ENCODE measurements at places on chromosomes 2 and 18.

GRCh38 chr2:146748046-146748445 lies 1096.8 kb upstream of the ACVR2A start:
- DNase-seq = no peak

DNA sequence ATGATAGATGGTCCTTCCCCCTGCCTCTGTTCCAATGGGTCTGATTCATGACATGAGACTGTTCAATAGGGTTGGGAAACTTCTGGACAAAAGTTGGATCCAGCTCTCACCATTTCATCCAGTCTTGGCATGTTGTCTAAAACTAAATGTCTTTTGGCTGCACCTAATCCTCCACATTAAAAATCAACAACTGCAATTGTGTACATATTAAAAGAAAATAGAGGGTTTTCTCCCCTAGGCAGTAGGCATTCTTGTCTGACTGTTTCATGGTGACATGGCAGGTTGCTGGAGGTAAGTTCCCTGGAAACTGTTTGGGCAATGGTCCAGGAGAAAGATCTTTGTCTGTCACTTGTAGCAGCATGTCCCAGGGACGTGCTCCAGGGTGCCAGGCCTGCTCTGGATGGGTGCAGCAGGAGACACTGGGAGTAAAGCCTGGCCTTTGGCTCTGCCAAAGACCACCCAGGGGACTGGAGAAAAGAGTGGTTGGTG lies 135.8 kb downstream of the TCF4 start:
- no peak for DNase-seq

- DNase-seq = no peak
Observed at GRCh38 chr2:69637923-69638322, 5.6 kb downstream of the AAK1 start.

DNA sequence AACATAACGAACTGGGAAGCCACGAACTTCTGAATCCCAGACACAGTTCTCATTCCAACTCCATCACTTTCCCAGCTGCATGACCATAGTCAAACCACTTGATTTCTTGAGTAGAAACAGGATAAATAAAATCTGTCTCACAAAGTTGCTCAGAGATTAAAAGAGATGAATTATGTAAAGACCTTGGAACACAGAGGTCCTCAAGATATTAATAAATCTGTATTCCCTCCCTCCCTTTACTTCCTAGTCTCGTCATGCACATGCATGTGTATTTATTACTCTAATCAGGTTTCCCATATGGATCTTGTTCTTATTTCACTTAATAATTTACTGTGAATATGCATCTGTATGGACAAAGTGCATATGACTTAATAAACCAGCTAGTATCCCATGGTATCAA lies 21.1 kb upstream of the CSRNP3 start:
- DNase-seq = no peak

DNA sequence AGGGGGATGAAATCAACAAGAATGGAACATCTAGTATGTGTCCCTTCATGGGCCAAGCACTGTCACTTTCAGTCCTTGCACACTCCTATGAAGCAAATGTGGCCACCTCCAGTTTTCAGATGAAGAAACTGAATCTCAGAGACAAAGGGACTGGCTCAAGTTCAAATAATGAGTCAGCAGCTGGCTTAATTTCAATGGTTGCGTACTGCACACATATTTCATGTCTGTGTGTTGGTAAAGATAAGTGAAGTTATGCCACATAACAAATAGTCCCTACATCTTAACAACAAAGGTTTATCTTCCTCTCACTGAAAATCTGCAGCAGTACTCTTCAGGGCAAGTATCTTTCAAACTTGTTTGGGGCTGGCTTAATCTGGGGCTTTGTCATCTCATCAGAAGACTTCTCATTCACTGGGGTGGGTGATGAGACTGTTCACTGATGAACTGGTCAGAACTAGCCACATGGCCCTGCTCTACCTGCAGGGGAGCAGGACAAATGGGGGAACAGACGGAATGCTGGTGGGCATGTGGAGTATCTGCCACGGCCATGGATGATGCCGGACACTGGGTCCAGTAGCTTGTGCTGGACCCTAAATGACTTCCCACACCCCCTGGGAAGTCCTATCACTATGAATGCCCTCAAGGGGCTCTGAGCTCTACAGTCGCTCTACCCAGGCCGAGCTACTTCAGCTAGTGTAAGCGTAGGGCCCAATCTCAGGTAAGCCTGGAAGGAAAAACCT lies 263.2 kb downstream of the CYP26B1 start:
- peak; percentile 44 for DNase-seq

GRCh38 chr2:215698566-215698965 lies 262.7 kb upstream of the FN1 start:
- DNase-seq = peak; percentile 100

DNA sequence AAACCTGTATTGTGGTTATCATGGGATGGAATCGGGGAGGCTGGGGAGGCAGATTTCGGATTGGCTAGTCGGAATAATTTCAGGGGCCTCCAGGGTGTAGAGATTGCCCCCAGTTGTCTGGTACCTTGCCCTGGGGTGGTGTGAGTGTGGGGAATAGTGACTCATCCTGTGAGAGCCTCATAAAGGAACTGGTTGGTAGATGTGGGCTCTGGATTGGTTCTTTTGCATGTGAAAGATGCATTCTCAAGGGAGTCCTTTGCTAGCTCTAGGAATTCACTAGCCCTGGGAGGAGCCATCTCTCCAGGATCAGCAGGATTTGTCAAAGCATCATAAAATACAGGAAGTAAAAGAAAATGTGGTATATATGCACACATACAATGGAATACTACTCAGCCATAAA lies 331.6 kb downstream of the SETBP1 start:
- no peak for DNase-seq

DNA sequence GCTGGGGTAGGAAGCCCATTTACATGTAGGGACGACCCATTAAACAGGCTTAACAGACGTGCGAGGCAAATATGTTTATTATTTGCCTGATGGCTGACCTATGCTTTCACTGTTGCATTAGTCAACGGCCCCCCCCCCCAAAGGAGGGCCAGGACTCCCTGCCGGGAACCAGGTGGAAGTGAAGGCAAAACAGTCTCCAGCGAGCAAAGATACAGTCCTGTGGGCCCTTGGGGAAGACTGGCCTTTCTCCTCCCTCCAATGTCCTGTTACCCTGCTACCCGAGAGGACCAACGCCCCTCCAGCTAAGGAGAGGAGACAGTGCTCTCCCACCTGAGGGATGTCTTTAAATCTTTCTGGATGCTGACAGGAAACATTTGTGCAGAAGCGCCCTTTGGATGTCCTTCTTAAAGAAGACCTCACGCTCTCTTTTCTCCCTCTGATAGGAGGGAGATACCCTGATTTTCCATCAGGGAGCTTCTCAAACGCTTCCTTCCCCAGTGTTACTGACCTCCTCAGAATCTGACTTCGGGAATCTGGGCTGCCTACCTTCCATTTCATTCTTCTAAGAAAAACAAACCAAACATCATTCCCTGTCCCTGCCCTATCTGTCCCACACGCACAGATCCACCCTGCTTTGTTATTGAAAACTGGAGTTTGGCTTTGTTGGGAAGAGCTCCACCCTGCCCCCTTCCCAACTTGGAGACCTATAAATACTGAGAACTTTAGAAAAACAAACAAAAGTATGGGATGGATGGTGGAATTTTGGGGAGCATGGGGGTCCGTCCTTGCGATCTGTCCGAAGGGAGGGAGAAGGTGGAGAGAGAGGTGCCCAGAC lies 135.9 kb upstream of the SIX3 start:
- no peak for DNase-seq

DNA sequence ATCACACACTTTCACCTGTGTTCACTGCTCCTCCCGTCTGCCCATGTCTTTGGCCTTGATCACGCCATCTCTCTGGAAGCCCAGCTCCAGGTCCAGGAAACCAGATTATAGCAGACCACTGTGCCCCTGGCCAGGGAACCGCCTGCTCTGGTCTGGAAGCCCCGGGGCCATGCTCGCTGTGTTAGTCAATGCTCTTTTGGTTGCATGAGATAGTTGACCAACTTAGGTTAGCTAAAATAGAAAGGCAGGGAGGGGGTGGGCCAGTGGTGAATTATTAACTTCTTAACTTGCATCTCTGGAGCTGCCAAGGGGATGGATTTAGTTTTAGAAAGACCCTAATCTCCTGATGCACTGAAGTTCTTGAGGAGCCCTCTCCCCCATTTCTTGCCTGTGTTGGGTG lies 232.7 kb downstream of the AGAP1 start:
- no peak for DNase-seq

- DNase-seq = no peak
Observed at GRCh38 chr18:38076346-38077070, 510.9 kb upstream of the CELF4 start.

DNA sequence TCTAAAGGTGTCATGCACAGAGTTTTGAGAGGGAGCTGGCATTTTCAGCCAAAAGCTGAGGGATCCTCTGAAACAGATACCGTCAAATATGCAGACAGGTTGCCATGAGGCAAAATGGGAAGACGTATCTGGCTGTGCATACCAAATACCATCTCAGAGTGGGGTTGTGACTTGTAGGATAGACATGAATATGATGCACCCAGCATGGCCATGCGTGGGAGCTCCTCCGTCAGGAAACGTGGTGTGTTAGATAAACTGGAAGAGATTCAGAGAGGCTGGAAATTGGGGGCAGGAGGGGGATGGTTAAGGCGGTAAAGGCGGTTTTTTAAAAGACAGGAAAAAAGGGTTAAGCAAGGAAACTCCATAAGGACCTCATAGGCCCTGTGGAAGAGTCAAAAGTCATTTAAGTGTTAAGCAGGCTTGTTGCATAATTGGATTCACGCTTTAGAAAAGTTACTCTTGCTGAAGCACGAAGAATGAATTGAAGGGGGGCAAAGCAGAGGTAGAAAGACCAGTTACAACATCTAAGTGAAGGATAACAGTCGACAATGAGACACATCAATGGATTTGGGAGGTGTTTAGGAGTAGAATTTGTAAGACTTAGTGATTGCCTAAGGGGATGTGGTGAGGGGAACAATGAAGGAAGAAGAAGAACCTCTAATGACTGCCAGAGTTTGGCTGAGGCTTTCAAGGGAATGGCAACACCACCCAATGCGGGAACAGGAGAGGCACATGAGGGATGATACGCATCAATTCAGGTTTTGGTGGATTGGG lies 139.6 kb upstream of the CTAGE1 start:
- no peak for DNase-seq

GRCh38 chr2:97678298-97678697 lies 8.8 kb downstream of the C2orf92 start:
- DNase-seq = no peak

- DNase-seq = no peak
Observed at GRCh38 chr18:68418226-68418868, 296.6 kb downstream of the TMX3 start.

GRCh38 chr2:44016282-44016681 lies 20.5 kb upstream of the LRPPRC start:
- peak; percentile 42 for DNase-seq

DNA sequence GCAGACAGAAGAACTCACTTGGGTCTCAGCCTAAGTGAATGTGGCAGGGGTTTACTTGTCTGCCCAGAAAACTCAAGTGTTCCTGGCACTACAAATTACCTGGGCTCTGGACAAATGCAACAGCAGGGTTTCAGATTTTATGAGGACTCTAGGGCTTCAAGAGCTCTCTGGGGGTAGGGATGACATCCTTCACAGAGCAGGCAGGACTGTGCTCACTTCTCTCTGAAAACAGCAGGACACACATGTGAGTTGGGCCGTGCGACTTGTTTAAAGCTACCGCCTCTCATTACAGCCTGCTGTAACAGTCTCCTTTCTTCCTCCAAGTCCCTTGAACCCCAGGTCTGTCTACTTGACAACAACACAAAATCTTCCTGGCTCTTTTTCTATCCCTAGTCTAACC lies 212.6 kb downstream of the EN1 start:
- no peak for DNase-seq

DNA sequence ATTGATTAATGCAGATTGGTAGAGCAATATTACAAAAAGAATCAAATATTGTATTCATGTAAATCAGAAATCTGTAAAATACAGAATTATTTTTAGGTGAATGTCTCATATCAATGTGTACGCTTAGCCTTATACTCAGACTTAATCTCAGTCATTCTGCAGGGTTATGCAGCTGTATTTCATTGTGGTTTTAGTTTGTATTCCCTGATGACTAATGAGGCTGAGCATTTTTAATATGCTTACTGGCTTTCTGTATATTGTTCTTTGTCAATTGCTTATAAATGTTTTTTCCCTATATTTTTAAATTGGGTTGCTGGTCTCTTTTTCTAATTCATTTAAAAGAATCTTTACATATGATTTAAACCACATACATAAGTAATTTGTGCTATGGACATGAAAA lies 50.1 kb downstream of the CDH19 start:
- DNase-seq = no peak

GRCh38 chr2:105052773-105053172 lies 14.9 kb downstream of the MRPS9 start:
- DNase-seq = no peak

- no peak for DNase-seq
Observed at GRCh38 chr2:151306621-151307020, 17.2 kb upstream of the NMI start.

- DNase-seq = peak; percentile 75
Observed at GRCh38 chr2:74334931-74335333, 8.3 kb downstream of the SLC4A5 start.

DNA sequence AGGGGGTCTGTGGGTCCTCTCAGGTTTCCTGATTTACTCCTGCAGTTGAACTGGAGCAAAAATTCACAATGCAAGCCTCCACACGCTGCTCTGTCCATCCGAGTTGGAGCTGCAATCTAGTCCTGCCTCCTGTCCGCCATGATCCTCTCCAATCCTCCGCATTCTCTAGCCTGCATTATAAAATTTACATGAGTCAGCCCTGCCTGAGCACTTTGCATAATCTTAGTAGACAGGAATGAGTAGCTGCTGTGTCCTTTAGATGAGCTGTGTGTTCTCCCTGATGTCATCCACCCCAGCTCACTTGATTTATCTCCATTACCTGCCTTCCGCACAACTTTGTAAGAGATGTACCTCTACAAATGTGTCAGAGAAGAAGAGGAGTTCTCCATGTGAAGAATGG lies 355.6 kb downstream of the STK39 start:
- no peak for DNase-seq

- peak; percentile 56 for DNase-seq
Observed at GRCh38 chr2:233404222-233404621, 49.9 kb downstream of the DGKD start.

- DNase-seq = peak; percentile 72
Observed at GRCh38 chr2:112634153-112634873, 11.4 kb upstream of the SLC20A1 start.

DNA sequence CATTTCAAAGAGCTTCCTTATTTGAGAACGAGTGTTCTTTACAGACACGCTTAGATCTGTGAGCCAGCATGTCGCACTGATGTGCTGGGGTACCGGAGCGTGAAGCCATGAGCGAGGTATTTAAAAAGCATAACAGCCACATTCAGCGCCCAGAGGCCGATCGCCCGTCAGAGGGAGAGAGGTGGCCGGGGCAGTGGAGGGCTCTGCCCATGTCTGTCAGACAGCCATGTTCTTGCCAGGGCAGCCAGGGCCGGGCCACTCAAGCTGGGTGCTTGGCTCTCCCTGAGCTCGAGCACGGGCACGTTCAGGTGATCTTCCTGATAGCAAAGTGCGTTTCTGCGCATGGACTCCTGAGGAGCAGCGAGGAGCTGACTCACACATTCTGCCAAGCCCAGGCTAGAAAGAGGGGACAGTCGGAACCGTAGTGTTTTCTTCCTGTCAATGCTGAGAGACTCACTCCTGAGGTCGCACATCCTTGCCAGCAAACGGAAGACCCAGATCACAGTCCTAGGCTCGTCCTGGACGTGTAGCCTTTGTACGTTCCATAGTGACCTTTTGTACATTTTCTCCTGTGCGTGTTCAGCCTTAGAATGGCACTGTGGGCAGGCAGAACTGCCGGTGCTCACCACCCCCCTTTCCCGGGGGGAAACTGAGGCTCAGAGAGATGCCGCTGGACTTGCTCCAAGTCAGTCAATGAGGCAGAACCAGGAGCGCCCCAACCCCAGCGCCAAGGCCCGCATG lies 100.7 kb downstream of the NFATC1 start:
- no peak for DNase-seq

- DNase-seq = no peak
Observed at GRCh38 chr2:158995677-158996049, 27.2 kb downstream of the TANC1 start.
